Stimulated activated CD8-positive, alpha-beta memory T cell treated with anti-CD3 and anti-CD28 coated beads, Interleukin-2, amount 100 ng/mL, for 1 hour (primary cell): ENCODE measurements at places on chromosomes 7 and 10.

DNA sequence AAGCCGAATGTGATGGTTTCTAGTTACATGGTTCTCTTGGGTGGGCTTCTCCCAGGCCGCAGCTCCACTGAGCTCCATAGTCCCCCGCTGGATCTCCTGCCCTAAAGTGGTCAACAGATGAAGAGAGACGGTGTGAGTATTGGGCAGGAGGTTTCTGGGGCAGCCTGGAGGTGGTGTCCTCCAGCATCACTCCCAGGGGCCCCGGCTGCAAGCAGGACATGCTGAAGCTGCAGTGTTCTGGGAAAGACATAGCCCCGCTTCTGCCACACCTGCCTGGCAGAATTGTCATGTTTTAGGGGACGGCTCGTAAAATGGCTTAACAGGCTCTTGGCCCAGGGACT lies 40.4 kb downstream of the CALML3 start:
- DNase-seq: no peak

DNA sequence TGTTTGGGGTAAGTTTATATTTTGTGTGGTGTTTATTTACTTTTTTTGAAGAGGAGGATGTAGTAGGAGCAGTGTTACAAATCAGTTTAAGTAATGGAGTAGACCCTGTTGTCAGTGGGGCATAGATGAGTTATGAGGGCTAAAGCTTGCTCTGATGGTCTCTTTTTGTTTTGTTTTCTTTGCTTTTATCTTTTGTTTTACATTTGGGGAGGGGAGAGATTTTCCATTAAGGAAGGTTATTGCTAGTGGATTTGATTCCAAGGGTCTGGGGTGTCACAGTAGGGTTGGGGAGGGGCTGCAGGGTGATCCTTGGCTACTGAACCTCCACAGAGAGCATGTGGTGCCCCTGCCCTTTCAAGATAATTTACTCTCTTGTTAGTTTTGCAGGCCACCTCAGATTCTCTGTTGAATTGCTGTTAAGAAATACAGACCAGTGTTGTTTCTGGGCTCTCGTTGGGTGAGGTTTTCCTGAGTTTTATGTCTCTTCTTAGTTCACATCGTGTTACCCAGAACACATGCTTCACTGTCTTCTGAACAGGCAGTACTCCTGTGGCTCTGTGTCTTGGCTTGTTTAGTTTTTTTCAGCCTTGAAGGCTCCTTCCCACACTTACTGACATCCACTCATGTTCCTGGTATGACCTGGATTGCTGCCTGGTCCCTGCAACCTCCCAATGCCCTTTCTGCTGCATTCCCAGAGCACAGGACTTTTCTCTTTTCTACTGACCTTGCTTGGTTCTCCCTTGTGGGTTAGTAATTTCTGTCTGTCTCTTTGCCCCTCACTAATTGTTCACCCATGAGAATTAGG lies 4.2 kb downstream of the KIFBP start:
- DNase-seq: no peak

- DNase-seq: no peak
Measured at GRCh38 chr10:3635697-3636096, 149.3 kb downstream of the KLF6 start.

DNA sequence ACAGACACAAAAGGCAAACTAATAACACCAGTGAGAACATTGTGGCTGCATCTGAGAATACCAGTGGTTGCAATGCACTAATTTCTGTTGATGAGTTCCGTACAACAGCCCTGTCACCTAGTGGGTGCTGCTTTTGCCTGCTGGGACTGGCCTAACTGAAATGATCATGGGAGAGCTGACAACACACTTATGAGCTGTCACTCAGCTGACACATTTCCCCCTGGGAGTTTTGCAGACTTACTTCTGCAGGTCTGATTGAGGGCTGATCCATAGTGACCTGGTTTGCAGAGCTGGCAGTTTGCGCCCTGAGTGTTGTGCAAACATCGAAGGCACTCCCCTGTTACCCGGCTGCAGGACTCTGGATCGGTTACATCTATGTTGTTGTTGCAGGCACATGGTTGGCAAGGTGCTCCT lies 60.6 kb upstream of the LAMB1 start:
- DNase-seq: no peak
